ENCODE measurements at places on chromosomes 13 and 19. TPM values are rescaled to one million over a fixed set of nuclear protein-coding genes. Genes with fewer than 3 reads are reported as not detected.

The PEAK3 gene
- total RNA-seq = not detected

The DCT gene
- total RNA-seq = not detected

The TPTE2 gene
- not detected for total RNA-seq

The SLAIN1 gene
- total RNA-seq = 1.0 TPM

The ZNF90 gene
- not detected for total RNA-seq

The MYO16 gene
- total RNA-seq = 0.05 TPM

The PABPC3 gene
- total RNA-seq = 0.17 TPM

The IGSF23 gene
- 0.26 TPM for total RNA-seq

The SIGLEC8 gene
- not detected for total RNA-seq

The CRB3 gene
- 6.0 TPM for total RNA-seq

The LRRC63 gene
- total RNA-seq = not detected

The COQ8B gene
- 72.2 TPM for total RNA-seq

The FBXW9 gene
- total RNA-seq = 13.2 TPM

The ZNF439 gene
- total RNA-seq = not detected

The LCP1 gene
- total RNA-seq = 0.26 TPM

The CCDC106 gene
- total RNA-seq = 12.4 TPM

The CD22 gene
- total RNA-seq = 0.53 TPM

The HAUS8 gene
- 17.1 TPM for total RNA-seq

The CYP4F2 gene
- not detected for total RNA-seq

The PRTN3 gene
- total RNA-seq = 0.34 TPM

The SPPL2B gene
- 18.1 TPM for total RNA-seq

The ZNF296 gene
- total RNA-seq = 9.2 TPM

The DPY19L3 gene
- total RNA-seq = 14.9 TPM

The IGFL3 gene
- not detected for total RNA-seq

The C1QTNF9 gene
- total RNA-seq = not detected

The ZNF681 gene
- 0.02 TPM for total RNA-seq

The ZNF470 gene
- total RNA-seq = 1.7 TPM

The KLK3 gene
- total RNA-seq = not detected

The KANK3 gene
- 4.5 TPM for total RNA-seq

The CEACAM21 gene
- not detected for total RNA-seq

The ADPRHL1 gene
- 10.7 TPM for total RNA-seq

The APOC1 gene
- total RNA-seq = 112 TPM

The LINGO3 gene
- total RNA-seq = not detected

The PLVAP gene
- total RNA-seq = not detected

The REXO1 gene
- 16.8 TPM for total RNA-seq

The ZNF177 gene
- total RNA-seq = 0.53 TPM

The CCDC70 gene
- not detected for total RNA-seq

The REEP6 gene
- total RNA-seq = 3.9 TPM

The PARP4 gene
- 34.3 TPM for total RNA-seq

The MAP3K10 gene
- total RNA-seq = 18.1 TPM

The ONECUT3 gene
- total RNA-seq = not detected

The ARMC6 gene
- total RNA-seq = 22.6 TPM

The FXYD3 gene
- 0.13 TPM for total RNA-seq

The ARGLU1 gene
- total RNA-seq = 34.0 TPM

The IPO5 gene
- 106 TPM for total RNA-seq

The RNF113B gene
- not detected for total RNA-seq
